Hepatocyte (in vitro differentiated cells): ENCODE measurements at places on chromosomes 1 and 21. TPM values are rescaled to one million over a fixed set of nuclear protein-coding genes. Genes with fewer than 3 reads are reported as not detected.

DNA sequence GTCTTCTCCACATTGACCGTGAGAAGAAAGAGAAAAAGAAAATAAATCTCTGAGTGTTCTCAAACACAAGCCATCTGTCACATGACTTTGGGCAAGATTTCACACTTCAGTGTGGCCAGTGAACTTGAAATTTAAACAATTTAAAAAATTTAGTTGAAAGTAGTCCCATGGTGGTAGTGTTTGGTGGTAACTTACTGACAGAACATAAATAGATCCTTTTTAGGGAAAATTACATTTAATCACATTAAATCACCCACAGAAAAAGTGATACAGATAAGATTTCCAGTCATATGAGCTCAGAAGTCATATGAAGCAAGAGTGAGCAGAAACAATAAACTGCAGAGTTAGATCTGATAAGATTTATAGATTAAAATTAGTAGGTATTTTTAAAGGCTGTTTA is 31.9 kb upstream of the SGIP1 start:
- H3K4me3 ChIP-seq: no peak overlapping the region
- peaks cover 3% of the 10 kb centered on the region for H3K4me1 ChIP-seq
- H3K36me3 ChIP-seq: no peaks in the 10 kb centered on the region
- no peak for DNase-seq
- no peak overlapping the region for H3K27ac ChIP-seq

The FLG2 gene
- total RNA-seq: not detected in 2 replicates

The CGN gene
- total RNA-seq: 58.2 and 66.4 TPM in 2 replicates

The B3GALT2 gene
- total RNA-seq: 7.9 and 9.7 TPM in 2 replicates

The TTC34 gene
- total RNA-seq: 0.33 and 0.44 TPM in 2 replicates

- H3K36me3 ChIP-seq: no peaks in the 10 kb centered on the region
- H3K27me3 ChIP-seq: no peaks in the 10 kb centered on the region
- H3K4me3 ChIP-seq: no peak overlapping the region
These were observed 50.3 kb downstream of the CAPN9 start for GRCh38 chr1:230797376-230797920.

The MARCKSL1 gene
- 143 and 149 TPM in 2 replicates for total RNA-seq

DNA sequence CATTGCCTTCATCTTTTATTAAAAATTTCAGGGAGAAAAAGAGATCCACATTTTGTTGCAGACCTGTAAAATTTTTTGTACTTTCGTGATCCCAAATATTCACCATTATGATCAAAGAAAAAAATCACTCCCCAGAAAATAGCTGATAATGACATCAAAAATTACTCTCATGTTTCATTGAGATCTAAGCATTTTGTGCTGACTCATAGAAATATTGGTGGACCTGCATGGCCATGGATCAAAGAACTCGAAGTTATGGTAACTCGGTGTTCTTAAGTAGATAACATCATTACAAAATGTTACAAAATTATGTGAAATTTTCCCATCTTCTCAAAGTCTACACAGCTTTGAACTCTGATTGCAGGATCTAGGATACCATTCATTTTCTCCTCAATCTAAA is 135.8 kb downstream of the PTGER3 start:
- H3K4me3 ChIP-seq: no peak overlapping the region
- H3K27ac ChIP-seq: no peak overlapping the region
- no peaks in the 10 kb centered on the region for H3K36me3 ChIP-seq

- no peak for DNase-seq
- peaks cover 11% of the 10 kb centered on the region for H3K4me1 ChIP-seq
- H3K27ac ChIP-seq: no peak overlapping the region
- no peaks in the 10 kb centered on the region for H3K27me3 ChIP-seq
These were observed 472 bp downstream of the DTL start for GRCh38 chr1:212035835-212036605.

GRCh38 chr1:232090816-232091215 is 464.2 kb downstream of the DISC1 start:
- H3K27ac ChIP-seq: no peak overlapping the region
- no peaks in the 10 kb centered on the region for H3K27me3 ChIP-seq
- no peaks in the 10 kb centered on the region for H3K36me3 ChIP-seq

The OLIG2 gene
- not detected in 2 replicates for total RNA-seq

DNA sequence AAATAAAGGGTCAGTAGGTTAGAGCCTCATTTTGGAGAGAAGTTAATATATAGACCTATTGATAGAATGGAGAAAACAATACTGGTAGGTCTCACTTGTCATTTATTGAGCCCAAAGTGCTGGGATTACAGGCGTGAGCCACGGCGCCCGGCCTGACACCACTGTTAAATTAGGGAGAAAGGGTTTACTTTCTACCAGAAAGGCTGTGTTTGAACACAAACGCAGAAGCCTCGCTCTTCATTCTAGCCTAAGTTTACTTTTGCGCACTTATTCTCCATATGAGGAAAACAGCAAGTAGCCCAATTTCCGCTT is 710 bp upstream of the PRPF3 start:
- H3K27ac ChIP-seq: peak overlapping the region; percentile 85
- H3K4me3 ChIP-seq: peak overlapping the region; percentile 74
- DNase-seq: no peak
- H3K36me3 ChIP-seq: peaks cover 1% of the 10 kb centered on the region
- no peaks in the 10 kb centered on the region for H3K27me3 ChIP-seq

DNA sequence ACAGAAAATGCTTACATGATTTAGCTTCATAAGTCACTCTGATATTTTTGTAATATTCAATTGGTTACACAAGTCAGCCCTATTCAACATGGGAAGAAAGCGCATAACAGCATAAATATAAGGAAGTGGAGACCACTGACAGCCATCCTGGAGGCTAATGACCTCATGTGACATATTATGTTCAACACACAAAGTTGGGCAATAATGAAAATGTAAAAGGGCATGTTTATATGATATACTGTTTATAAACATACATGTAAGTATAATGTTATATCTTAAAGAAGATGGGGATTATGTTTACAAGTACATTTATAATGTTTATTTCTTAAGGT is 30.2 kb downstream of the EVI5 start:
- no peaks in the 10 kb centered on the region for H3K36me3 ChIP-seq
- no peaks in the 10 kb centered on the region for H3K27me3 ChIP-seq
- no peak overlapping the region for H3K27ac ChIP-seq
- H3K4me1 ChIP-seq: no peaks in the 10 kb centered on the region
- H3K4me3 ChIP-seq: no peak overlapping the region

DNA sequence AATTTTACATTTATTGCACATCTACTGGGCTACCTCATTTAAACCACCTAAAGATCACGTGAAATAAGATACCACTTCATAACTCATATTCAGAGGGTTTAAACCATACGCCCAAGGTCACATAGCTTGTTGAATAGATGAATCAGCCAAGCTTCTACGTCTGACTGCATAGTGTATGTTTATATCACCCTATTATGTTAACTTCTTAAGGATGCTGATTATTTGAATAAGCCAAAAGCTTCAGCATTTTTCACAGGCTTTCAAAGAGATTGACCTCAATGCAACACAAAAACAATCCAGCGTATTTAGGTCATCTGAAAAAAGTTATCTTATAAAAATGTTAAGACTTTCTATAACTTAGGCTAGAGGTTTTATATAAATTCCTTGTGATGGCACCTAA is 373.8 kb downstream of the TGFB2 start:
- H3K4me3 ChIP-seq: no peak overlapping the region
- no peaks in the 10 kb centered on the region for H3K27me3 ChIP-seq
- no peak overlapping the region for H3K27ac ChIP-seq
- no peak for DNase-seq
- H3K36me3 ChIP-seq: no peaks in the 10 kb centered on the region

- peak overlapping the region; percentile 2 for H3K27ac ChIP-seq
- no peaks in the 10 kb centered on the region for H3K36me3 ChIP-seq
- peak; percentile 28 for DNase-seq
- no peaks in the 10 kb centered on the region for H3K27me3 ChIP-seq
These were observed 634 bp downstream of the MYCBP start for GRCh38 chr1:38872401-38873026.

GRCh38 chr1:219143735-219144134 is 29.9 kb upstream of the LYPLAL1 start:
- H3K27me3 ChIP-seq: no peaks in the 10 kb centered on the region
- no peak overlapping the region for H3K27ac ChIP-seq

- H3K27me3 ChIP-seq: no peaks in the 10 kb centered on the region
- H3K4me1 ChIP-seq: peaks cover 22% of the 10 kb centered on the region
- DNase-seq: peak; percentile 74
- peak overlapping the region; percentile 73 for H3K27ac ChIP-seq
- H3K4me3 ChIP-seq: no peak overlapping the region
These were observed 37.3 kb downstream of the RGL1 start for GRCh38 chr1:183841950-183842794.
